Upper lobe of right lung (tissue), 1 donor: ENCODE measurements at places on chromosomes 6 and 20. TPM values are rescaled to one million over a fixed set of nuclear protein-coding genes. Genes with fewer than 3 reads are reported as not detected.

GRCh38 chr6:134217105-134217797 lies 100.7 kb downstream of the SGK1 start:
- no peak overlapping the region for H3K4me3 ChIP-seq
- no peaks in the 10 kb centered on the region for H3K27me3 ChIP-seq
- H3K27ac ChIP-seq: peak overlapping the region; percentile 47
- no peak for DNase-seq

GRCh38 chr20:58838174-58838573 lies 12.5 kb downstream of the GNAS-AS1 start:
- peaks cover 33% of the 10 kb centered on the region for H3K27me3 ChIP-seq
- no peak overlapping the region for H3K4me3 ChIP-seq
- no peaks in the 10 kb centered on the region for H3K4me1 ChIP-seq
- DNase-seq: no peak
- H3K36me3 ChIP-seq: no peaks in the 10 kb centered on the region

Gene PLCB4
- 7.9 TPM for total RNA-seq

Gene IPCEF1
- total RNA-seq: 8.8 TPM

Gene GNMT
- 1.4 TPM for total RNA-seq

DNA sequence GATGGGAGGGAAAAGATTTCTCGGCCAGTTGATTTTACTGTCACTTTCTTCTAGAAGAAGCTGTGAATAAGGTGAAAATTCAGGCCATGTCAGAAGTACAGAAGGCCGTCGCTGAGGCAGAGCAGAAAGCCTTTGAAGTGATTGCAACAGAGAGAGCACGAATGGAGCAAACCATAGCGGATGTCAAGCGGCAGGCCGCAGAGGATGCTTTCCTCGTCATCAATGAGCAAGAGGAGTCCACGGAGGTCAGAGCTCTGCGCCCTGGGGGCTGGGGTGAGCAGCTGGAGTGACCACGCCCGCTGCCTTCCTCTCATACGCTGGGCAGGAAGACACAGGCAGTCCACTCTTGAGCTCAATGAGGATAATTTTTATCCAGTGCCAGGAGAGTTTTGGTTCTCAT lies 21.8 kb upstream of the C20orf144 start:
- no peak overlapping the region for H3K4me3 ChIP-seq
- H3K36me3 ChIP-seq: peaks cover 83% of the 10 kb centered on the region
- no peaks in the 10 kb centered on the region for H3K4me1 ChIP-seq
- H3K27ac ChIP-seq: no peak overlapping the region
- no peaks in the 10 kb centered on the region for H3K27me3 ChIP-seq

Gene ZSCAN23
- 2.2 TPM for total RNA-seq

DNA sequence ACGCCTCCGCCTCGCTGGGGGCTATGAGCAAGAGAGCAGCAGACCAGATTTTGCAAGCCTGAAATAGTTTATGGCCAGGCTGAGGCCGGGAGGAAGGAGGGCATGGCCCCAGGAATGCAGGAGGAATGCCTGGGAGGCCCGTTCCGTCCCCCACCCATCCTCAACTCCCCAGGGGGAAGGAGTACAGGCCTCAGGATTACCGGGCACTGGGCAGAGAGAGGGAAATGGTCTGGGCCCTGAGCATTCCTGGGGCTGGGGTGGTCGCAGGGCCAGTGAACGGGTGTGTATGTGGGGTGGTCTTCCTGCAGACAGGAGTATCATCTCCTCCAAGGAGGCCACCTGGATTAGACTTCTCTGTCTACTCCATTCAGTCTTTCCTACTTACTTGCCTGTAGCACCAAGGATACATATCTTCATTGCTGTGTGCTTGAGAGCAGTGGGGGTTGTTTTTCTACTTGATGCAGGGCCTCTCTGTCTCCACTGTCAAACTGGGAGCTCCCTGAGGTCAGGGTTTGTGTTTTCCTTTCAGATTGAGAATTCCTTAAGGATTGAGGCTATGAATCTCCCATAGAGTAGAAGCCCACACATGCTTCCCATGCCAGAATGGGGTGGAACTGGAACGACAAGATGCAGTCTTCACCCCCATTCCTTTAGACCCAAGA lies 81.3 kb downstream of the VEGFA start:
- H3K27me3 ChIP-seq: no peaks in the 10 kb centered on the region
- no peaks in the 10 kb centered on the region for H3K36me3 ChIP-seq
- no peaks in the 10 kb centered on the region for H3K4me1 ChIP-seq
- H3K4me3 ChIP-seq: no peak overlapping the region

- no peaks in the 10 kb centered on the region for H3K36me3 ChIP-seq
- H3K4me3 ChIP-seq: no peak overlapping the region
- H3K27me3 ChIP-seq: no peaks in the 10 kb centered on the region
- H3K4me1 ChIP-seq: no peaks in the 10 kb centered on the region
Observed at GRCh38 chr6:56199956-56200355, 47.4 kb downstream of the COL21A1 start.

Gene SGK2
- 1.7 TPM for total RNA-seq

DNA sequence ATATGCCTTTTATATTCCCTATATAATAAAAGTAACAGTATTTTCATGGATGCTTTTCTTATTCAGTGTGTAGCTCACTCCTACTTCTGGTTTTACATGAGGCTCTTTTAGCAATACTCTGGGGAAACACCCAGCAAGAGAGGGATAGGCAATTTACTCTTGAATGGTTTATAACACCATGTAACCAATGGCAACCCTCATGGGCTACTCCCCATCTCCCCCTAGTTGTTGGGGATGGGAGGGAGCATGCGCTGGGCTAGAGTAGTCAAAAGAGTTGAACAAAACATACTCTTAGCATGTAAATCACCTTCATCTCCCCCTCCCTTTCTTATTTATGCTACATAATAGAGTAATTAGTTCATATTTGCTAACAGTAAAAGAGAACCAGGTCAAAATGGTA lies 140.1 kb upstream of the LRFN2 start:
- DNase-seq: no peak
- H3K36me3 ChIP-seq: no peaks in the 10 kb centered on the region
- no peak overlapping the region for H3K4me3 ChIP-seq
- H3K27me3 ChIP-seq: no peaks in the 10 kb centered on the region
- no peak overlapping the region for H3K27ac ChIP-seq
- no peaks in the 10 kb centered on the region for H3K4me1 ChIP-seq

- H3K4me1 ChIP-seq: peaks cover 24% of the 10 kb centered on the region
- H3K27ac ChIP-seq: no peak overlapping the region
- DNase-seq: no peak
- no peaks in the 10 kb centered on the region for H3K27me3 ChIP-seq
- H3K36me3 ChIP-seq: no peaks in the 10 kb centered on the region
Observed at GRCh38 chr20:51634257-51634656, 91.7 kb upstream of the NFATC2 start.

DNA sequence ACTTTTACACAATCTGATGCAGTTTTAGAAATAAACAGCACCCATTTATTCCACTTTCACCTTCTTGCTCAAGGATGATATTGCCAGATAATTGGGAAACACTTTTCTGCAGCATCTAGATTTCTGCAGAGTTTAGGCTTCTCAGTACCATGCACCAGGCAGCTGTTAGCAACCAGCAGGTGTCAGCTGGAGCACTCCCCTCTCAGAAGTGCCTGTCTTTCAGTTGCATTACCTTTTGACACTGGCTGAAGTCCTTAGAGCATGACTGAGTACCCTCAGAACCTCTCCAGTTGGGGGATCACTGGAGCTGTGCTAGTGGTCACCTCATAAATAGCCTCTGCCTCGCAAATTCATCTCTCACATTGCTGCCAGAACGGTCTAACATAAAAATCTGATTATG lies 91.2 kb downstream of the DNAH8 start:
- H3K4me1 ChIP-seq: no peaks in the 10 kb centered on the region
- DNase-seq: no peak
- H3K27me3 ChIP-seq: peaks cover 5% of the 10 kb centered on the region
- H3K27ac ChIP-seq: no peak overlapping the region
- H3K4me3 ChIP-seq: no peak overlapping the region

DNA sequence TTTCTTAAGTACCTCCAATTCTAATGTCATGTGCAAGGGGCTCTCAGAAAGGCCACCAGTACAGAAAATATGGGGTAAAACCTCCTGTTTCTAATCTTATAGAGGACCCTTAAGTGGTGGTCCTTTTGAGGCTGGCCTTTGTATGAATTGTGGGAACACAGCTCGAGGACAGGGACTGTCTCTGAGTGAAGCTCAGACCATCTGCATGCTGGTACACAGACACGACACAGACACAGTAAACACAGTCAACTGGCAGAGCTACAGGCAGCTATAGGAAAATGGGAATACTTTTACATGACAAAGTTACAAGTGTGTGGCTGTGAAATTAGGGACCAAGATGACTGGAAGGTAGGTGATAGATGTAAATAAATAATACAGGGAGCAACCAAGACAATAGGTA lies 143.9 kb upstream of the PREP start:
- no peaks in the 10 kb centered on the region for H3K27me3 ChIP-seq
- H3K27ac ChIP-seq: no peak overlapping the region
- H3K4me1 ChIP-seq: no peaks in the 10 kb centered on the region
- no peak overlapping the region for H3K4me3 ChIP-seq
- no peak for DNase-seq

Gene BANF2
- total RNA-seq: not detected

Gene BNIP5
- total RNA-seq: not detected

Gene BPIFA3
- not detected for total RNA-seq

DNA sequence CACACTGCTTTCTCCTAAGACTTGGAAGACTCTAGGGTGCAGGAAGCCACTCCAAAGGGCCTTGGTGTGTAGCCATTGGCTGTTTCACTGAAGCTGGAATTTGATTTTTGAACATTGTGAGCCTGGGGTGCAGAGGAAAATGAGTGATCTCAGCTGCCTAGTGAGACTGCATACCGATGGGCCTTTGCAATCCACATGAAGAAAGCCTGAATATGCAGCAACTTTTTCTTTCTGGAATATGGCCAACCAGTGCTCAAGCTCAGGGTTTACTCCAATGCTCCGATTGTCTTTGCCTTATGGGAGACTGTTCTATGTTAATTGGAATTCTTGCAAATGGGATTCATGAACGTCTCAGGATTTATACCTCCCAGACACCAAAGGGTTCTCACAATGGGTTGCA lies 242.6 kb downstream of the DOK5 start:
- no peak overlapping the region for H3K4me3 ChIP-seq
- H3K27me3 ChIP-seq: no peaks in the 10 kb centered on the region
- H3K27ac ChIP-seq: no peak overlapping the region
- H3K36me3 ChIP-seq: no peaks in the 10 kb centered on the region
- no peaks in the 10 kb centered on the region for H3K4me1 ChIP-seq
- DNase-seq: no peak

DNA sequence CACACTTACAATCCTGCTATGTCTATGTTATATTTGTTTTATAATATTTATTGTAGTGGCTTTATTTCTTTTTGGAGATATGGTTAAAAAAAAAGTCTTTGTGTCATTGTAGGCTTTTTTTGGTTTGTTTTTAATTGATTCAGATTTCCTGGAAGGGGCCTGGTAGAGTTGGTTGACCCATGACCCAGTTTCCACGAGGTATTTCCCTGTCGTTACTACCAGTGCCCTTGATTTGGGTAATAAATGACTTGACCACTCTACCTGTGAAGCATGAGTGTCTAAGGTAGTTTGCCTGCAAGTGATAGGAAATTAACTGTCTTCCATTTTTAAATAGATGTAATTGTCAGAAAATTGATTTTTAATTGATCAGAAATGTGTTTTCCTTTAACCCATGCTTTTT lies 121.0 kb downstream of the JARID2 start:
- H3K4me1 ChIP-seq: peaks cover 60% of the 10 kb centered on the region
- H3K27ac ChIP-seq: no peak overlapping the region
- DNase-seq: no peak
- H3K36me3 ChIP-seq: no peaks in the 10 kb centered on the region

DNA sequence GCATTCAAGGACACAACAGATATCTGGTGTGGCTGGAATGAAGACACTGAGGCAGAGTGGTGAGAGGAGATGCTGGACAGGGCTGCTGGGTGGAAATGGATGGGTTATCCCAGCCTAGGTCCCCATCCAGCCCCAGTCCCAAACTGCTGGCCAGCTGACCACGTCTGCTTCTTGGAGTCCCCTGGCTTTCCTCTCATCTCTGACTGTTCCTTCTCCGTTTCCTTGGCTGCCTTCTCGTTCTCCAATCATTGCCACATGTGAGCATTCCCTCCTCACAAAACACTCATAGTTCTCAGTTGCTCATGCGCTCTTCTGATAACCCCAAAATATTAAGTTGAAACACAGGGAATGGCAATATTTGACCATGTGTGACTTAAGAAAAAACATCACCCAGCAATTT lies 31.5 kb downstream of the MAFB start:
- no peaks in the 10 kb centered on the region for H3K4me1 ChIP-seq
- no peaks in the 10 kb centered on the region for H3K36me3 ChIP-seq
- H3K4me3 ChIP-seq: no peak overlapping the region
- DNase-seq: no peak
- no peak overlapping the region for H3K27ac ChIP-seq

DNA sequence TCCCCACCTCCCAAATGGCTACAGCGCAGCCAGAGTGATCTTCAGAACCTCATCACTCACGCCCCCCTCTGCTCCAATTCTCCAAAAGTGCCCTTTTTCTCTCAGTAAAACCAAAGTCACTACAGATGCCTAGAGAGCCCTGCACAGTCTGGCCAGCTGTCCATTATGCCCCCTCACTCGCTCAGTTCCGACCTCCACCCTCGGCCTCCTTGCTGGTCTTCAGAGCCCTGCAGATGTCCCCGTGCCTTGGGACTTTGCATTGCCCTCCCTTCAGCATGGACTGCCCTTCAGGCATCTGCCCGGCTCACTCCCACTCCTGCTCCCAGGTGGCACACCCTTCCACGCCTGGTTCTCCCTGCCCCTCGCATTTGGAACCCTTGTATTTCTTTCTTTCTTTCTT lies 1.1 kb upstream of the RAET1E start:
- H3K4me3 ChIP-seq: no peak overlapping the region
- H3K4me1 ChIP-seq: peaks cover 30% of the 10 kb centered on the region
- no peaks in the 10 kb centered on the region for H3K36me3 ChIP-seq
- H3K27me3 ChIP-seq: no peaks in the 10 kb centered on the region
- no peak overlapping the region for H3K27ac ChIP-seq

- H3K4me3 ChIP-seq: no peak overlapping the region
- H3K27me3 ChIP-seq: no peaks in the 10 kb centered on the region
- H3K4me1 ChIP-seq: no peaks in the 10 kb centered on the region
- H3K27ac ChIP-seq: no peak overlapping the region
- no peaks in the 10 kb centered on the region for H3K36me3 ChIP-seq
Observed at GRCh38 chr6:7960848-7961247, 50.3 kb upstream of the TXNDC5 start.

GRCh38 chr6:43953256-43953655 lies 174.0 kb downstream of the MRPL14 start:
- H3K36me3 ChIP-seq: no peaks in the 10 kb centered on the region
- no peaks in the 10 kb centered on the region for H3K4me1 ChIP-seq
- no peaks in the 10 kb centered on the region for H3K27me3 ChIP-seq

GRCh38 chr20:53677447-53678314 lies 84.0 kb upstream of the ZNF217 start:
- H3K27me3 ChIP-seq: no peaks in the 10 kb centered on the region
- peaks cover 13% of the 10 kb centered on the region for H3K4me1 ChIP-seq
- DNase-seq: peak; percentile 38
- no peak overlapping the region for H3K27ac ChIP-seq
- H3K4me3 ChIP-seq: no peak overlapping the region

Gene NUP43
- 23.9 TPM for total RNA-seq
